ENCODE measurements at places on chromosomes 12 and 14. TPM values are rescaled to one million over a fixed set of nuclear protein-coding genes. Genes with fewer than 3 reads are reported as not detected.

GDF3 gene
- total RNA-seq: not detected

DNA sequence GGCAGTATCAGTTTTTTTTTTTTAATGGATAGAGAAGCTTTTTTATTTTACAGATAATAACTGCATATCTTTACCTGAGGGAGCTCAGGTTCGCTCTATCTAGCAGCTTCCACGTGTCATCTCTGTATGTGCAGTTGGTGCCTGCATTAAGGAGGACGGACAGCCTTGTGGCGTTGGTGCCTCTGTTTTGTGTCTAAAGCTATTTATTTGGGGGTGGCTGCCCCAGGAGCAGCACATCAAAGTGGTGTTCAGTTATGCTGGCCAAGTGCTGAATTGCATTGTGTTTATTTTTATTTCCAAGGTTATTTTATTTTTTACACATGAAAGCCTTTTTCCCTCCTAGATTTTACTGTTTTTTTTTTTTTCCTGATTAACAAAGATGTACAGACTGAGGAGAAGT, 59.7 kb downstream of the RASSF3 start:
- no peak for DNase-seq

GRCh38 chr14:70655110-70655826, 13.6 kb downstream of the TTC9 start:
- no peak for DNase-seq

DNA sequence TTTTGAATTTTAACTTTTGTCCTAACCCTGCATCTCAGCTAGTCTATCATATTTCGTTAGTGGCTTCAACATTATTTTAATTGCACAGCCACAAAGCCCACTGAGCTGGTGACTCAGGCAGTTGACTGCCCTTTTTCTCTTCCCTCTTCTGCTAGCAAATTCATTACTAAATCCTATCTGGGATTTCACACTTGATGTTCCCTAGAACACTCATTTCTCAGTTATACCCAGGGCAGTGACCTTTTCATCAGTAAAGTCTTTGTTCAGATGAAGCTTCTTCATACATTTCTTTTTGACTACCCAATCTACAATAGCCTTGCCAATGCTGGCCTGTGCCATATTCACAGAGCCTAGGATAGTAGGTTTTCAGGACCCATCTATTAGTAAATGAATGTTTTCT, 107.0 kb downstream of the ATXN7L3B start:
- no peak for DNase-seq

- DNase-seq: peak; percentile 60
Measured at GRCh38 chr14:50943943-50944646, at the start of gene PYGL. Gene PYGL, minus strand, starts transcription at chr14:50944483. Its CDS starts 80 bp downstream, at chr14:50944403.

- peak; percentile 41 for DNase-seq
Measured at GRCh38 chr14:70052990-70053389, 135.8 kb downstream of the SLC8A3 start.

PAX9 gene
- not detected for total RNA-seq

GRCh38 chr14:52412426-52412825, 98.3 kb downstream of the PTGER2 start:
- DNase-seq: no peak

PLXNC1 gene
- 86.9 TPM for total RNA-seq

NGDN gene
- total RNA-seq: 51.9 TPM

GRCh38 chr12:80015660-80016059, 80.8 kb upstream of the PPP1R12A start:
- no peak for DNase-seq

DNA sequence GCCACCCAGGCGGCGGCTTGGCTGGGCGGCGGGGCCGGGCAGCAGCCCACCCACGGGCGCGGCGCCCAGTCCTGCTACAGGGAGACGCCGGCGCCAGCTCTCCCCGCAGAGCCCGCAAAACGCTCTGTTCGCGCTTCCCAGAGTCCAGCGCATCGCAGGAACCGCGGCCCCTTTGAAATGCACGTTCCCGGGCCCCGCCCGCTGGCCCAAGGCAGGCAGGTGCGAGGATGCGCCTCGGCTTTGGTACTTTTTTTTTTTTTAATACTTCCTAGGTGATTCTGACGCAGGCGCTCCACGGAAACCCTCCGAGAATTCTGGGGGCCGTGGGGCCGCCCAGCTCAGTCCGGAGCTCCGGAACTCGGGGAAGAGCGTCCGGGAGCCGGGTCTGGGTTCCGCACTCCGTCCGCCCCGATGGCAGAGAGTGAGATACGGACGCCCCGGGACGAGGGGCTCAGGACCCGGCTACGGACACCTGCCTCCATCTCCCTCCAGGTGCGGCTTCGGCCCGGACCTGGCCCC, 483 bp downstream of the POC1B start:
- peak; percentile 28 for DNase-seq

DNA sequence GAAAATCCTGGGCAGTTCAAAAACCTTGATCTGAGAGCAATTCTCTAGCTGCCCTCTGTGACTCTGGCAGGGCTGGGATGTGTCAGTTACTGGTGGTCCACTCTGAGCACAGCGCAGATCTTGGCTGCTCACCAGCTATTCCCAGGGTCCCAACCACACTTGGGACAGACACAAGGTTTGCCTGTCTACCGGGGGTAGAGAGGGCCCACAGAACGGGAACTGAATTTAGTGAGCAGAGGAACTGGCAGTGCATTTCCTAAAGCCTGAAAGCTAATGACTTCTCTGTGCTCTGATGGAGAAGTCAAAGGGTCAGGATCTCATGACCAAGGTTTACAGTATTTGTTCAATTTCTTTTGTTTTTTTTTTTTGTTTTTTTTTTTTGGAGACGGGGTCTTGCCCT, 2.6 kb downstream of the PDE6H start:
- no peak for DNase-seq

GRCh38 chr14:22185191-22185590, 403.8 kb downstream of the DAD1 start:
- peak; percentile 3 for DNase-seq

CS gene
- 117 TPM for total RNA-seq

LTBP2 gene
- total RNA-seq: 243 TPM

- DNase-seq: no peak
Measured at GRCh38 chr12:19957308-19958125, 410.8 kb upstream of the PDE3A start.

DNA sequence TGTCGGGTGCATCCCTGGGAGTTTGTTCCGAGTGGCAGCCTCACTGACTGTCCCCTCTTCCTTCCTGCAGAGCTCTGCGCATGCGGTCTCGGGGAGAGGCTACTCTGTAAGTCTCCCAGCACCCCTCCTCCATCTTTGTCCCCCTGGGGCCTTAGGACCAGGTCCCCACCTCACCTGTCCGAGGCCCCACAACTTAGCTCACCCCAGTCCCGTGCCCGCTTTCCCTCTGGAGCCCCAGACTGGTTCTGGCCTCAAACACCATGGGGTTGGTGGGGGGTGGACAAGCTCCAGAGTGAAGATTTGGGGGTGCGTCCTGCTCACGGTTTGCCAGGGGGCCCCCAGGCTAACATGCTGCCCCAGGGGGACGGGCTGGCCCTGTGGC, 37.9 kb downstream of the FBRSL1 start:
- DNase-seq: no peak

APOF gene
- total RNA-seq: not detected

DNA sequence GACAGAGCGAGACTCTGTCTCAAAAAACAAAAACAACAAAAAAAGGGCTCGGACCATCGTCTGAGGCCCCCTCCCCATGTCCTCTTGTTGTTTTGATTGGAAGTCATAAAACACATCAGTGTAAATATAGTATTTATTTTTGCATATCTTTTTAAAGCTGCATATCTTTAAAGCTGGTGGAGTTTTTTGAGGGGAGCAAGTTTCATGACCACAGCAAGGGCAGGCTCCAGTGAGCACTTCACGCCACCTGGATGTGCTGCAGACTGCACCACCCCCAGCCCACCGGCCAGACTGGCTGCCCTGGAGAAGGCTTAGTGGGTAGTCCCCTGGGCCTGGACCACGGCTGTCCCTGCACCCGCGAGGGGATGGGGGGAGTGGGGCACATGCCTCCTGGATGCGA, 11.9 kb upstream of the BCL7A start:
- no peak for DNase-seq

Measured in fibroblast of lung (primary cell).